ENCODE measurements at places on chromosomes 16 and 17. TPM values are rescaled to one million over a fixed set of nuclear protein-coding genes. Genes with fewer than 3 reads are reported as not detected.

Gene TEX2
- 19.6 TPM for polyA plus RNA-seq

Gene CKLF
- polyA plus RNA-seq = 27.2 TPM

Gene RAMP2
- 68.5 TPM for polyA plus RNA-seq

Gene HBZ
- polyA plus RNA-seq = 0.39 TPM

Gene KRTAP2-1
- polyA plus RNA-seq = not detected

Gene SCPEP1
- 17.7 TPM for polyA plus RNA-seq

Gene KRT24
- not detected for polyA plus RNA-seq

Gene TP53TG3C
- polyA plus RNA-seq = not detected

Gene CPNE7
- polyA plus RNA-seq = not detected

Gene RGS11
- 0.59 TPM for polyA plus RNA-seq

Gene CNGB1
- polyA plus RNA-seq = 0.12 TPM

Gene SYNGR3
- not detected for polyA plus RNA-seq

Gene GDPD1
- 2.5 TPM for polyA plus RNA-seq

Gene PLA2G10
- 0.44 TPM for polyA plus RNA-seq

Gene C17orf100
- polyA plus RNA-seq = 4.1 TPM

Gene MYH1
- 12.1 TPM for polyA plus RNA-seq

Gene PPP1R1B
- 0.69 TPM for polyA plus RNA-seq

Gene NPIPA5
- 12.9 TPM for polyA plus RNA-seq

Gene EXOC3L1
- 6.4 TPM for polyA plus RNA-seq

Gene PRR29
- 2.9 TPM for polyA plus RNA-seq

Gene CDR2L
- 7.3 TPM for polyA plus RNA-seq

Gene SLFN12
- polyA plus RNA-seq = 7.4 TPM

Gene KRTAP9-4
- polyA plus RNA-seq = not detected

Gene SLC4A1
- polyA plus RNA-seq = not detected

Gene PTGES3L
- 74.7 TPM for polyA plus RNA-seq

Gene GP2
- polyA plus RNA-seq = not detected

Gene PYDC1
- polyA plus RNA-seq = not detected

Gene CCDC200
- polyA plus RNA-seq = 13.8 TPM

Data from muscle of arm (tissue), 14 donors.